ENCODE measurements at places on chromosomes 11 and 22. TPM values are rescaled to one million over a fixed set of nuclear protein-coding genes. Genes with fewer than 3 reads are reported as not detected.

Gene MUC6
- not detected for total RNA-seq

- DNase-seq: peak; percentile 50
Measured at GRCh38 chr11:76152086-76152681, 54.1 kb downstream of the WNT11 start.

DNA sequence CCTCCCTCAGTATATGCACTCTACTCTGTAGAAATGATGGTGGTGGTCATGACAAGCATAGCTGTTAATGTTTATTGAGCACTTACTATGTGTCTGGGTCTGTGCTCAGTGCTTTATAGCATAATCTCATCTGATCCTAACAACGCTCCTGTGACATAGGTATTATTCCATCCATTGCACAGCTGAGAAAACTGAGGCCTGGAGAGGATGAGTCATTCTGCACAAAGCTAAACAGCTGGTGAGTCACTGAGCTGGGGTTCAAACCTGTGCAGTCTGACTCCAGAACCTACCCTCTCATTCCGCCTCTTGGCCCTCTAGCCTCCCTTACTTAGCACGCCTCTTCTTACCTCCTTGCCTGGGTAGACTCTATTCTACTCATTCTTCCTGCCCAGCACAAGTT is 41.7 kb downstream of the PRDM11 start:
- no peak for DNase-seq

DNA sequence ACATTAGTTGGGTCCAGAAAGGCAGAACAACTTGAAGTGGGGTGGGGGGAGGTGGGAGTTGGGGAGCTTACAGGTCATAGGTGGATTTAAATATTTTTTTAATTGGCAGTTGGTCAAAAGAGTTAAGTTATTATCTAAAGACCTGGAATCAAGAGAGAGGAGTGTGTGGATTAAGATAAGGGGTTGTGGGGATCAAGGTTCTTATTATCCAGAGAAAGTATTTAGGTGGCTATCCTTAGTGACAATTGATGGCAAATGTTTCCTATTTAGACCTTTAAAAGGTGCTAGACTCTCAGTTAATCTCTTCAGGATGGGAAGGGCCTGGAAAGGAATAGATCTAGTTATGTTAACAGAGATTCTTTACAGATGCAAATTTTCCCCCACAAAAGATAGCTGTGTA is 120.7 kb upstream of the OR9Q1 start:
- no peak for DNase-seq

DNA sequence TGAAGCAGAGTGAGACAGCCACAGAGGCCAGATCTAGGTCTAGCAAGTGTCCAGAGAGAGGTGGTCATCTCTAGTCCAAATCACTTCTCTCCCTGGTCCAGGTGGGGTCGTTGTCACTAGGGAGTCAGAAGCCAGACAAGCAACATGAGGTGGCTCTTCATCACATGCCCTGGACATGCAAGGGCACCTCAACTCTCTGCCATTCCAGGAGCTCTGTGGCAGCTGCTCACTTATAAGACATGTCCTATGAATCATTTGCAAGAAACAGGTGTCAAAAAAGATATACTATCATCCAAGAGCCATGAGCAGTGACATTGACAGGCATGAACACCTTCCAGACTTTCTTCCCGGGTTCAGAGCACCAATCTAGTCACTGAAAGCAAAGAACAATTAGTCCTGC is 130.8 kb downstream of the GALNT18 start:
- no peak for DNase-seq

Gene HTR3A
- total RNA-seq: not detected

Data from GM23248 (cell line).